ENCODE measurements at places on chromosomes 5 and 9.

DNA sequence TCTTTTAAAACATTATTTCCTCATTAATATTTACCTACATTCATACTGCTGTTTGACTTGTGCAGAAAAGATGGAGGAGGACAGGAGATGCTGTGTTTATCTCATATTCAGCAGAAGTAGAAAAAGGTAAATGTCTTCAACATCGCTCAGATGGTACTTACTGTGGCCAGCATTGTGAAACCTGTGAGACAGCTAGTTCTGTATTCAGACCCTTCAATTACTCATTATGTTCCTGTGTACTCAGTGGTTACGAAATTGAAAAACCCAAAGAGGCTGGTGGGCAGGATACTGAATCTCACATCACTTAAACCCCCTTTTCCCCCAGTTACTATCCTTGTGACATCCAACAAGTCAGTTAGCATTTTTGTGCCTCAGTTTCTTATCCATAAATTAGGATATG lies 216.0 kb downstream of the KDM4C start:
- DNase-seq = no peak

DNA sequence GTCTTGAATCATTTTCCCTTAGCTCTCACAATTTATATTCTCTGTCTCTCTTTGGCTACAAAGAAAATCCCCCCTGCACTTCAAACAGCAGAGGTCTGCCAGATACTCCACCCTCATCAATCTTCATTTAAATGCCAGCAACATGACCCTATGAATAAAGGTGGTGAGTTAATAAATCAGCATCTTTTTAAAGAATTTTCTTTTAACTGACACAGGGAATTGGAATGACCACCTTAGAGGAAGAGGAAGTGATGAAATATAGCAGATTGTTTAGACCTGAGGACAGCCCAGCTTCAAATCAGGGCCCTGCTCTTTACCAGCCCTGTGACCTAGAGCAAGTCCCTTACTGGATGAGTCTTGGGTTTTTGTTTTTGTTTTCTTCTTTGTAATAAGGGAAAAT lies 223.1 kb upstream of the PAPPA start:
- DNase-seq = no peak

GRCh38 chr9:16425562-16426231 lies 444.8 kb downstream of the BNC2 start:
- no peak for DNase-seq

DNA sequence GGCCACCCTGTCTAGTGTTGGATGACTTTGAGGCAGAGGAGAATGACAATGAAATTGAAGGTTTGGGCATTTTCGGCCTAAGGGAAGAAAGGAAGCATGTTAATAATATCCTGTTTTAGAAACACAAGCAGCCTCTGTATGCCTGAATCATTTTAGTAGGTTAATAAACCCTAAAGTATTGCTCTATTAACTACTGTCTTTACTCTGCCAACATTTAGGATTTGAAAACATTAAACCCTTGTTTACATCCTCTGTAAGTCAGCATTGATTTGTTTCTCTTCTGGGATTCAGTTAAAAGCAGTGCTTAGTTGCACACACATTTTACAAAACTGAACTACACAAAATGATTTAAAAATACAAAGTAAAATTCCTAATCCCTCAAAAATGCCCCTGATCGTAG lies 358.9 kb downstream of the ARRDC3 start:
- no peak for DNase-seq

GRCh38 chr9:93709600-93710369 lies 133.4 kb downstream of the PHF2 start:
- no peak for DNase-seq

DNA sequence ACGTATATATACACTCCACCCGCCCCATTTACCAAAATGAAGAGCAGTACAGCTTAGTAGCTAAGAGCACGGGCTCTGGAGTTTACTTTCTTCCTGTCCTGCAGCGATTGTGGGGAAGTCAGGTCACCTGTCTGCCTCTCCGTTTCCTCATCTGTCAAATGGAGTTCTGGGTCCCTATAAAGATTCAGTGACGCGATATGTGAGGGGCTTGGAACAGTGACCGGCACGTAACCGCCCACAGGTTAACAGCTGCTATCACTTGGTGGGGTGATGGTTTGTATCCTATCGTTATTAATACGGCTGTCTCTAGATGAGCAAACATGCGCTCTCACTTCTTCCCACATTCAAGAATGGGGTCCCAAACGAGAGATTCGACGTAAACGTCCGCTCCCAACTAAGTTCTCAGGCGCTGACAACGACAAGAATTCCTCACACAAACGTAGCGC lies 426 bp downstream of the FAM114A2 start:
- no peak for DNase-seq
